ENCODE measurements at places on chromosomes 3 and 15. TPM values are rescaled to one million over a fixed set of nuclear protein-coding genes. Genes with fewer than 3 reads are reported as not detected.

GRCh38 chr3:144921710-144922109 is 950.1 kb downstream of the DIPK2A start:
- DNase-seq = no peak

- DNase-seq = no peak
These were observed 296.9 kb downstream of the EPHA6 start for GRCh38 chr3:97111244-97111643.

Gene CCR3
- not detected for total RNA-seq

Gene MAGEL2
- 0.45 TPM for total RNA-seq

Gene CHL1
- 252 TPM for total RNA-seq

All from sciatic nerve (tissue), 2 donors.